HT1080 (cell line): ENCODE measurements at places on chromosomes 12 and 14. TPM values are rescaled to one million over a fixed set of nuclear protein-coding genes. Genes with fewer than 3 reads are reported as not detected.

CKB gene
- 5.9 and 6.9 TPM in 2 replicates for total RNA-seq

HCAR3 gene
- not detected in 2 replicates for total RNA-seq

TAS2R9 gene
- not detected in 2 replicates for total RNA-seq

GPR33 gene
- not detected in 2 replicates for total RNA-seq

MRPL51 gene
- 241 and 261 TPM in 2 replicates for total RNA-seq

RD3L gene
- not detected in 2 replicates for total RNA-seq

SLC22A17 gene
- 1.2 and 5.5 TPM in 2 replicates for total RNA-seq

CREBL2 gene
- 25.4 and 26.8 TPM in 2 replicates for total RNA-seq

C1R gene
- 1.3 and 2.3 TPM in 2 replicates for total RNA-seq

PTGDR gene
- total RNA-seq: not detected in 2 replicates

FITM1 gene
- 0.63 TPM in 1 of 2 replicates, not detected in the other for total RNA-seq

KRT74 gene
- not detected in 2 replicates for total RNA-seq

IL26 gene
- not detected in 2 replicates for total RNA-seq

KLRC3 gene
- not detected in 2 replicates for total RNA-seq

BDKRB2 gene
- 0.03 TPM in 1 of 2 replicates, not detected in the other for total RNA-seq

CLSTN3 gene
- total RNA-seq: 7.7 and 14.0 TPM in 2 replicates

PCBP2 gene
- 166 and 243 TPM in 2 replicates for total RNA-seq

SERPINA3 gene
- not detected in 2 replicates for total RNA-seq
